ENCODE measurements at places on chromosomes 4 and X.

DNA sequence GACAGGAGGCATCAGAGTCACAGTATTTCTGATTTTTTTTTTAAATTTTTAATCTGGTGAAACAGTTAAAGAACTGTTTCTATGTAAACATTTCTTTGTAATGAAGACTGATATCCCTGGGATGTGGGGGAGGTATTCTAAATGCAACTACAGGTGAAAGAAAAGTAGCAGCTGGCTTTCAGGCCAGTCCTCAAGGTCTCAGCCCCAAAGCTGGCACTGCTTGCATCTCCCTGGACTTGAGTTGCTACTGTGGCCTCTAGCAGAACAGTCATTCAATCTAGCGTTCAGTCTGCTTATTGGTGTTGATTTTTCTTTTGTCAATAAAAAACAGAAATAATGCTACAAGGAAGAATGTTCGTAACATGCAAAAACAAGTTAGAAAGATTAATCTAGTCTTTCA, 4.9 kb downstream of the MBNL3 start:
- no peak for DNase-seq

DNA sequence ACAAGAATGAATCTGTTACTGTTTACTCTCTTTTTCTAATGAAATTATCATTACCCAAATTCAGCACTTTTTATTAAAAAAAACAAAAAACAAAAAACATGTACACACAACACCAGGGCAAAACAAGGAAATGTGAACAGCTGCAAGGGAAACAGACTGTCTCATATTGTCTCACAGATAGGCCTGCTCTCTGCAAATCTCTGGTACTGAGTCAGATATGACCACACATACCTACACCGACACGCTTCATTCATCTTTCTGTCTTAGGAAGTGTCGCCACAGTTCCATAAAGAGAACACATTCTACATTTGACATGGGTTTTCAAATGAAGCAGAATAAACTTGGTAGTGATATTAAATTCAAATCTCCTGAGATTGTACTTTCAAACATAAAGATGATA, 92.2 kb upstream of the GPR34 start:
- no peak for DNase-seq

- DNase-seq = no peak
Measured at GRCh38 chr4:147994076-147994475, 262.2 kb downstream of the ARHGAP10 start.

- no peak for DNase-seq
Measured at GRCh38 chr4:99630857-99631360, 26.7 kb downstream of the C4orf54 start.

DNA sequence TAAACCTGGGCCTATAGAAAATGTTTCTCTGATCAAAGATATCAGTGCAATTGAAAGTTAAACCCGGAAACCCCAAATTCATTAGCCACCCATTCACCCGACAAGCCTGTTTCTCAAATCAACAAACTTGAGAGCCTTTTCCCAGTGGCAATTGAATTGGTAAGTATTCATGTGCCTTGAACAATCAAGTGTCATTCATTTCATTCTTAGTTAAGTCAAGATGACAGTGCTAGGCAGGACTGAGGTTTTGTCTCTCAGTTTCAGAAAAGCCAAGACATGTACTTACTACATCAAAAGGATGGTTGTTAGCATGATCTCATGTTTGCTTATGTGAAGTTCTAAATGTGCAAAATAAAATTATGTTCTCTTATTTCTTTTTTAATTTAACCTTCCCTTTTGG, 32.3 kb downstream of the CC2D2A start:
- no peak for DNase-seq

DNA sequence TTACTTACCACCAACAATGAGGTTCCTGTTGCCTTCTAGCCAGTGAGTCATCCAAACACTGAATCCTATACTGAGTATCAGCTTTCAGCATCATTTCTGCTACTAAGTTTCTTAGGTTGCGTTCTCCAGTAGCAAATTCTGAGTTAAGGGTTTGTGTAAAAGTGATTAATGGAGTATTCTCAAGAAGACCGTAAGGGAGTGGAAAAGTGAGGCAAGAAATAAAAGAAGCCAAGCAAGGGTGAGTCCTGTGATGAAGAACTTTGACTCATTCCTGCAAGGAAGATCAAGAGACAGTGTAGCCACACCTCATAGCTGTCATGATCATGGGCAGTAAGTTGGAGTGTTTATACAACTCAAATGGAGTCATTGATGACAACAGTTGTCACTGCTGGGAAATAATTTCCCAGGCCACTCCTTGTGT, 446.2 kb downstream of the RAPGEF2 start:
- no peak for DNase-seq

- no peak for DNase-seq
Measured at GRCh38 chr4:15809466-15809865, 31.3 kb downstream of the CD38 start.

- DNase-seq = no peak
Measured at GRCh38 chr4:48205107-48205506, 64.5 kb downstream of the TEC start.

DNA sequence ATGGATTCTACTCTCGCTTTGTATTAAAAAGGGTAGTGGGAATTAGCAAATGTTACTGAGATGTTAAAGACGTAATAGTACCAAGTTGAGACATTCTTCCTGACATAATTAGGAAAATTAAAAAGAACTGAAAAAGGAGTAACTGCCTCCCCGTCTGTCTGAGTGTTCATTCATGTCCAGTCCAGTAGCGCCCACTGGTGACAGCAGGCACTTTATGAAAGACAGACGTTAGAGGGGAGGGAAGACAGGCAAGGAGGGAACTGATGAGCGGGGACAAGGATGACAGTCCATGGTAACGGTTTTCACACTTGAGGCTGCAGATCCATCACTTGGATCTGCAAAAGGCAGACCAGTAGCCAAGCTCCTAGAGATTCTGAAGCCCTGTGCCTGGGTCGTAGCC, 326.7 kb downstream of the STK32B start:
- peak; percentile 38 for DNase-seq

- DNase-seq = no peak
Measured at GRCh38 chr4:176981551-176981950, 188.8 kb upstream of the VEGFC start.

DNA sequence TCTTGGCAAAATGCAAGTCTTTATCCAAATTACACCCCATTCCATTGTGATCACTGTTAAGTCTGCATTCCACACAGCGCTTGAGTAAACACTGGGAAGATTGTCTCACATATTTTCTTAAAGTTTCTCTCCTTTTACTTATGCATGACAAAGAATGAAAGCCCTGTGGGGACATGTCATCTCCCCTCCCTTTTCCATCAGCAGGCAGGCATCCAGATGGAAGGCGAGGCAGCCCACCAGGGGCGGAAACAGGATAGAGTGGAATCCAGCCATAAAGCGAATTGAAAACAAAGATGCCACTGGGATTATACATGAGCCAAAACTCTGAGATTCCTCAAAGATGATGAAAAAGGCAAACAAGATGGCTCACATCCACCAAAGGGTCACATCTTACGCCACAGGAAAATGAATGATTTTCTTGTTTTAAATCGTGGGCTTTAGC, 78.2 kb downstream of the AFAP1 start:
- DNase-seq = no peak

- DNase-seq = no peak
Measured at GRCh38 chrX:39019056-39019455, 217.8 kb downstream of the MID1IP1 start.

DNA sequence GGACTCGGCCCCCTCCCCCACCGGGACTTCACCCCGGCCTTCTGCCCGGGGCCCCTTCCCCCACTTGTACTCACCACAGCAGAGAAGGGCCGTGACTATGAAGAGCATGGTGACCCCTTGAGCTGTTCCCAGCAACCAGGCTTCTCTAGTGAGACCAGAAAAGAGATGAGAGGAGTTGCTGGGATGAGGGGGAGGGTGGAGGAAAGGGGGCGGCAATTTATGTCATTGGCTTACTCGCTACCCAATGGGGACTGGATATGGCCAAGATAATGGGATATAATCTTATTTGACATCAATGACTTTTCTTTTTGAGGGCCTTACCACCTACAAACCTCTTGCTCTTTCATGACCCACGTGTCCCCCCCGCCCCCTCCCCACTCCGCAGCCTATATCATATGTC, 9.9 kb downstream of the IGSF1 start:
- DNase-seq = no peak

- DNase-seq = no peak
Measured at GRCh38 chrX:110425222-110426154, 66.8 kb downstream of the RTL9 start.

GRCh38 chr4:183146478-183146877, 47.4 kb downstream of the WWC2 start:
- DNase-seq = no peak

DNA sequence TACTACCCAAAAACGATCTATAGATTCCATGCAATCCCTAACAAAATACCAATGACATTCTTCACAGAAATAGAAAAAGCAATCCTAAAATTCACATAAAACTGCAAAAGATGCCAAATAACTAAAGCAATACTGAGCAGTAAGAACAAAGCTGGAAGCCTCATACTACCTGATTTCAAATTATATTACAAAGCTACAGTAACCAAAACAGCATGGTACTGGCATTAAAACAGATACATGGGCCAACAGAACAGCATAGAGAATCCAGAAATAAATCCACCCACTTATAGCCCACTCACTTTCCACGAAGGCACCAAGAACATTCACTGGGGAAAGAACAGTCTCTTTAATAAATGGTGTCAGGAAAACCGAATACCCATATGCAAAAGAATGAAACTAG, 74.7 kb downstream of the PHF8 start:
- DNase-seq = no peak

DNA sequence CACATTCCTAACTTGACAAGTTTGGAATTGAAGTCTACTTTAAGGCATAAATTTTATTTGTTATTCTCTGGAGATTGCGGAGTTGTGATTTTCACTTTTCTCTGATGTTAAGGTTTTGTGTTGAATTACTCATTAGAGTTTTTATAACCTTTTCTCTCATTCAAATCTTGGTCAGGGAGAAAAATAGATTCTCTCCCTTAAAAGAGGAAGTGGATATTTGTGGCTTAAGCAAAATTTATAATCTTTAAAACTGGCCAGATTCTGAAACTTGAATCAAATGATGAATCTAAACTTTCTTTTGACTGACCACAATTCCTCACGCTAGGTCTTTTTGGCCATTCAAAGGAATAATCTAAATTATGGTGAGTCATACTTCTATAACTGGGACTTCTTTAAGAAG, 361.4 kb downstream of the TEX13C start:
- DNase-seq = no peak

DNA sequence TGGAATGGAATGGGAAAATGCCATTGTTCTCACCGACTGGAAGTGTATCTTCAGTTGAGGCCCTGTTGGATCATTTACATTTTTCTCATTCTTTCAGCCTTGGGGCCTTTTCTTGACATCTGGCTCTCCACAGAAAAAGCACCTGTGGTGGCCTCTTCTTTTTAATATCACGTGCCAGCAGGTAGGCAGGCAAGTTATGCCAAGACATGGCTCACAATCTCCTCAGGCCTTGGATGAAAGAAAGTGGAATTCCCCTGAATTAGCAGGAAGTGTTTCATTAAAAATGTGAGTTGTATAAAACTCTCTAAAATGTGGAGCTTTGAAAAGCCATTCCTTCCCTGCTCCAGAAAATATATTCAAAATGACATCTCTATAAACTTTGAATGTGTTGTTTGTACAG, 122.1 kb downstream of the FRAS1 start:
- DNase-seq = no peak

GRCh38 chr4:77800483-77801259, 18.5 kb downstream of the CNOT6L start:
- peak; percentile 20 for DNase-seq

DNA sequence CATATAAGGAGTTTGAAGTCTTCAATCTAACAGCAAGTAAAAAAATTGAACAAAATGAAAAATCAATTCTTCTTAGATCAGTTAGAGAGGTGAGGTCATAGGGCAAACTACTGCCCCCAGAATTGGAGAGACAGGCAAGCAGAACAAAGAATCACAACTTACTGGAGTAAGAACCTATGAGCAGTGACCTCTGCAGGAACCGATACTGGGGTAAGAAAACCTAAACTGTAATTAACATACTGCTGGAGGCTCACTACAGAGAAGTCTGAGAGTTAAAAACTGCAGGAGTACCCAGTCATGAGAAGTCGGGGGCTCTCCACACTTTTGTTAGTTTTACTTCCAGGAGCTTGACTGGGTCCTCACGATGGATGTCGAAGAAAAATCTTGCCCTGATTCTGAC, 16.0 kb downstream of the CLDN22 start:
- no peak for DNase-seq

DNA sequence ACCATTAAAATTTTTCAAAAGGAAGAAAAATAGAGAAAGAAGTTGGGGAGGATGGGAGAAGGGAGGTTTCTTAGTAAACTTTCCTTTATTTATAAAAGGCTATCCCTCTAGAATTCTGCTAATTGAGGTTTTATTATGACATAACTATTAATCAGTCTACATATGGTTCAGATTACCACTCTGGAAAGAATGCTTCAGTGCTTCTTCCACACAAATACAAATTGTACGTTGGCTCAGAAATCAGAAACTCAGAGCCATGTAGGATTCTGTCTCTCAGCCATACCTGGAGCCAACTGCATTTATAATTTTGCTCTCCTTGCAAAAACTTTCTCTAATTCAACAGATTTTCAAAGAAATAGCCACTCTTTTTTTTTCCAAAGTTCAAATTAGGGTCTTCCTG, 37.1 kb downstream of the SRPX start:
- DNase-seq = no peak

- DNase-seq = peak; percentile 65
Measured at GRCh38 chrX:51336584-51336983, 4.0 kb downstream of the NUDT10 start.

DNA sequence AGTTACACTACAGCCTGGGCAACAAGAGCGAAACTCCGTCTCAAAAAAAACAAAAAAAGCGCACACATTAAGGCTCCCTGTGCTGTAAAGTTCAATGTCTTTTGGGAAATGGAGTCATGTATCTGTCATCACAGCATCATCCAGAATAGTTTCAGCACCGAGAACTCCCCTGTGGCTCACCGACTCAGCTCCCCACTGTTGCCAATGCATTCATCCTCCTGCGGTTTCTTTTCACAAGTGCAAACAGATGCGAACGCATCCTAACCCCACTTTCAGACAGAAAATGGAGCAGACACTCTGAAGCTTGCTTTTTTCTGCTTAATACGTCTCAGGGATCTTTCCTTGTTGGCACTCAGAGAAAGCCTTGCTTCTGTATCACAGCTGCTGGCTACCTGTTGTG, 13.8 kb upstream of the SH3TC1 start:
- DNase-seq = no peak

DNA sequence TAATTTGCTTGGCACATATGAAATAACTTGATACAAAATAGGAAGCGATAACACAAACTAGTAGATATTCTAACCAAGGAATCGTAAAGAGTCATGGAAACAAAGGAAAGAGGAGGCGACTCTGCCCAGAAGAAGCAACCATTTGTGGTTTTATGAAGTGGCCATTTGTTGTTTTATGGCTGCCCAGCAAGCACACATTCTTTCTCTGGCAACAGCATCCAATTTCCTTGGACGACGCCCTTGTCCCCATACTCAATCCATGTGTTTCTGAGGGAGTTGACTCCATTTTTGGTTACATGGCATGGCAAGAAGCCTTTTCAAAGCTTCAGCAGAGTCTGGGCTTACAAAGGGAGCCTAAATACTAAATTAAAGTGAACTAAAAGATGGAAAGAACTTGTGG, 295.1 kb downstream of the INPP4B start:
- DNase-seq = no peak

GRCh38 chrX:47643926-47644325, 6.4 kb downstream of the ELK1 start:
- peak; percentile 63 for DNase-seq
